NCI-H526 treated with DMSO at 0.1 percent for 48 hours (cell line): ENCODE measurements at places on chromosomes 1 and 21.

DNA sequence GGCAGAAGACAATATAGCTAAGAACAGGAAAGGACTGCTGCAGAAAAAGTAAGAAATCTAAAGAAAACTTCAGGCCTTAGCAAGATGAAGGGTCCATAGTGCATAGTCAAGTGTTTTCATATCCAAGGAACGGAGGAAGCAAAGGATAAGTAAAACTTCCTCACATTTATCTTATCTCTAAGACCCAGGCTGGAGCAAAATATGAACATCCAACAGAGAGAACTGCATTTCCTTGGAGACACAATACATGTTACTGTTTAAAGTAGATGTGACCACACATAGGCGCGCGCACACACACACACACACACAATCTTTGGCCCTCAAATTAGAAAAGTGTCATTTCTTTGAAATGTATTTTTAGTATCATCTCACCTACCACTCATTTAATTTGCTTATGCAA is 66.7 kb downstream of the TTLL7 start:
- DNase-seq, result no peak

- no peak for DNase-seq
Observed at GRCh38 chr21:31382060-31382459, 38.0 kb upstream of the TIAM1 start.

DNA sequence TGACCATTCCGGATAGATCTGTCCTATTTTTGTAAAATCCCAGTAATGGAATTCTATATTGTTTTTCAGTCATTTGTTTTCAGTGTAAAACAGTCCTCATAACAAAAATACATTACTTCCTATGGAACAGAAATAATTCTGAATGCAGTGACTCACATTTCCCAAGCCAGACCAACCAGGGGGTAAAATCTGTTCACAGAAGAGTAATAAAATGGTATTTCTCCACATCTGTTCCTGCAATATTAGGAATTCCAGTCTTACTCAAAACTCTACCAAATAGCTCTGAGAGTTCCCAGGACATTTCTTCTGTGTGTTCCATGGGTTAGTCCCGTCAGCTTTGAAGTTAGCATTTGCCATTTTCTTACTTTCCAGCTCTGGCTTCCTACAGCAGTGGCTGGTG is 2.6 kb upstream of the DDR2 start:
- no peak for DNase-seq

DNA sequence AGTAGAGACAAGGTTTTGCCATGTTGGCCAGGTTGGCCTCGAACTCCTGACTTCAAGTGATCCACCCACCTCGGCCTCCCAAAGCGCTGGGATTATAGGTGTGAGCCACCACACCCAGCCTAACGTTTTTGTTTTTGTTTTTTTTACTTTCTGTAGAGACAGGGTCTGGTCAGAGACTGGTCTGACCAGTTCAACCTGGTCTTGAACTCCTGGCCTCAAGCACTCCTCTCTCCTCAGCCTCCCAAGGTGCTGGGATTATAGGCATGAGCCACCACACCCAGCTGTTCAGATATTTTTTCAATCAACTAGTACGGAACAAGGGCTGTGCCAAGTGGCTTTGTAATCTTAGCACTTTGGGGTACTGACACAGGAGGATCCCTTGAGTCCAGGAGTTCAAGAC is 209.5 kb downstream of the RERE start:
- no peak for DNase-seq

GRCh38 chr1:194485432-194485831 is 1299.0 kb upstream of the B3GALT2 start:
- DNase-seq, result no peak

- DNase-seq, result no peak
Observed at GRCh38 chr1:200033511-200034261, 6.2 kb downstream of the NR5A2 start.

DNA sequence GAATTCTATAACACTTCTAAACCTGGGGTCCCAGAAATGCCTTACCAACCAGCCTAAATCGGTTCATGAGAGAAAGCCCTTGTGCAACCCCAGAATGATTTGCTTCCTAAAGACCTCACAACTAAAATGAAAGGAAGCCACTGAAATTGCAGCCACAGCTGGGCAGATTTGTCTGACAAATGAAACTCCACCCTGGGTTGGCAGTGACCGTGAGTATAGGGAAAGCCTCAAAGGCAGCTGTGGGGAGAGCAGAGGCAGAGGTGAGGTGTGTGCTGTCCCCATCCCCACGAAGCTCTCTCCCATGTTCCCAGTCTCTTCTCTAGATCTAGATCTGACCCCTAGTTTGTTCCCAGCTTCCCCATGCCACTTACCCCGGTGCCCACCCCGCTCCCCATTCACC is 23.1 kb downstream of the RHBDL2 start:
- DNase-seq, result no peak

DNA sequence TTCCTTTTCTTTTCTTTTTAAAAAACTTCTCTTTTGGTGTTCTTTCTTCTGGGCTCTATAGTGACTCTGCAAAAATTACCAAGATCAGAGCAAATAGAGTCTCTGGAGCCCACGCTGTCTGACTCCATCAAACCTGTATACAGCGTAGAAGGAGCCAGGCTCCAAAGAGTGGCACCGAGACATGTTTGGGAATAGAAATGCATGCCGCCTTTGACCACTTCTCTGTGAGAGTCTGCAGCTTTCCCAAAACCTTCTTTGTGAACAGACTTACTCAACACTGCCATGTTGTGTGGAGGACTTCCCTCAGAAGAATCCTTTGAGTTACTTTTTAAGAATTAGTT is 55.3 kb downstream of the GORAB start:
- no peak for DNase-seq

DNA sequence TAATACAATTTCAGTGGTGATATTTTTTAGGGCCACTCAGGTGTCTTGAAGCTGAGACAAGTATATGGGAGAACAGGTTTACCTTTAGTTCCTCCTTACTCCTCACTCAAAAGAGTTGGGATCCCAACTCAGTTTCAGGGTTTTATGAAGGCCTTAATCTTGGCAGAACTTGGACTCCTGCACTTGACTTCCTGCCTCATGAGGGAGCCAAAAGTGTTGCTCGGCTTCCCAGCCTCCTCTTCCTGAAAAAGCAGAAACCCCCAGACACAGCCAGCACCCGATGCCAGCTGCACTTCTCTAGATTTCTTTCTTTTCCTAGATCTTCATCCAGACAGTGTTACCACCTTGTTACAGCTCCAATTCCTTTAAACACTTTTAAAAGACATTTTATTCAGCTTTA is 70.8 kb upstream of the TMPRSS2 start:
- no peak for DNase-seq

DNA sequence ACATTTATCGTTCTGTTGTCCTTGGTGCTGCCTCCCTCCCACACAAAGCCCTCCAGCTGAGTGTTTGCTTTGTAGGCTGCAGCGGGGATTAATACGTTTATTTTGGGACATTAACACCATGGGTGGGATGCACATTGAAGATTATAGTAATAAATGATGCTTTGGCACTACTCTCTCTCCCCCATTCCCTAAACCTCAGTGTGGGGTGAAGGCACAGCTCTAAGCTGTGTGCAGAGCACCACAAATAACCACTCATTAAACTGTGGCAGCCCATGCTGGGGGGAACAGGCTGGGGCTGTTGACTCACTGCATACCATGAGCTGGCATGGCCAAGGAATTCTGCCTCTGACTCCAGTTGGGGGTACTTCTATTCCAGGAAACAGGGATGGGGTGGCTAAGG is 7.7 kb downstream of the PCP4L1 start:
- DNase-seq, result no peak

DNA sequence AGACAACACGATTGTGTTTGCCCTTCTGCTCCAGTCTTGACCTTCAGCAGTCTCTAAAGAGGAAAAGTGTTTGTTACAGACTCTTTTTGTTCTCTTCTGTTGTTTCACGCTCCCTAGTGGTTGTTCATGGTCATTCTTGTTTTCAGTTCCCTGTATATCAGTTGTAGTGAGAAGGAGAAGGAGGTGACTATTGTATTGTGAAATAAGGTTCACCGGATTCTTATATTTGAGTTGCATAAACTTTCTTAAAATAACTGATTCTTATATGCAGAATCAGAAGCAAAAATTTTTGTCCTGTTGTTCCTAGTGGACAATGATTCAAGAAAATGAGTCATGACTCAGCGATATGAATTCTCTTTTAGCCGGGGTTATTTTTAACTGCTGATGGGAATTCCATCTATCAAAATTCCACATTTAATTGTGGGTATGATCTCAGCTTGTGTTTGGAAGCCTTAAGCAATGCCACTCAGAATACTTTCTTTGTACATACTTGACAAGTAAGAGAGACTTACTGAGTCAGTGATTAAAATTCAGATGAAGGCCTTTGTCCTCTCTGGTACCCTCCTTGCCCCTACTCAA is 152.2 kb downstream of the CLEC20A start:
- no peak for DNase-seq

DNA sequence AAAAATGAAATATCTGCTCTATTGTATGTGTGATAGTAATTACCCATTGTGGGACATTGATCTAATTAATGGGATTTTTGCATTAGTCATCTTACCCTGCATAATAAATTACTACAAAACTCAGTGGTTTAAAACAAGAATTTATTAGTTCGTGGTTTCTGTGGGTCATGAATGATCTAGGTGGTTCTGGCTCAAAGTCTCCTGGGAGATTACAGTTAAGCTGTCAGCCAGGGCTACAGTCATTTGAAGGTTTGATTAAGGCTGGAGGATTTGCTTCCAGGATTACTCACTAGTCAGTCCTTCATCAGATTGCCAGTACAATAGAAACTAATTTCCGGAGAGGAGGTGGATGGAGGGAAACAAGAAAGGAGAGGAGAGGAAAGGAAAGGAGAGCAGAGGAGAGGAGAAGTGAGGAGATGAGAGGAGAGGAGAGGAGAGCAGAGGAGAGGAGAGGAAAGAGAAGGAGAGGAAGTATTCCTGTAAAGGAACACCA is 60.4 kb upstream of the TNFSF4 start:
- peak; percentile 88 for DNase-seq

- DNase-seq, result no peak
Observed at GRCh38 chr1:150259217-150259616, 1.6 kb downstream of the CA14 start.

DNA sequence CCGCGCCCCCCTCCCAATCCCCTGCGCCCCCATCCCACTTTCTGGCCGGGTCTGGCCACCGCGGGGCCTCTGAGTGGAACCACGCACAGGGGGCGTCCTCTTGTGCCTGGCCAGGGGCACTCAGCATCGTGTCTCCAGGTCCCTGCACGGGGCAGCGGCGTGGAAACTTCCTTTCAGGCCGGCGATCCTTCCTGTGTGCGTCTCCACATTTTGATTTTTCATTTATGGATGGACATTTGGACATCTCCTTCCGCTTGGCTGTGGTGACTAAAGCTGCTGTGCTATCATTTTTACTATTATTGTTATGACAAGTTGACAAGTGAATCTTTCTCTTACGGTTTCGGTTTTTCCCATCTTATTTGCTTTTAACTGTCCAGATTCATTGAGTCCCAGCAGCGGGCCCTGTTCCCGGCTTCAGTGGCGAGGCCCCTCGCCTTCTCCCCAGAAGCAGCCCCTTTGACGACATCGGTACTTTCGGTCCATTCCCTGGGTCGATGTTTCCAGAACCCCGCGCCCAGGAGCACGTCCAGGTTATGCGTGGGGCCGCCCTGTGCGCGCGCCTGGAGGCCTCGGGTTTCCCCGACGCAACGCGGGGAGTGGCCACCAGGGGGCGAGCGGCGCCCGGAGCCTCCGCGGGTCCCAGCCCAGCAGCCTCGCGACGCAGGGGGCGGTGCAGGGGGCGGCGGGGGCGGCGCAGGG is 12.4 kb upstream of the SLC19A1 start:
- no peak for DNase-seq

DNA sequence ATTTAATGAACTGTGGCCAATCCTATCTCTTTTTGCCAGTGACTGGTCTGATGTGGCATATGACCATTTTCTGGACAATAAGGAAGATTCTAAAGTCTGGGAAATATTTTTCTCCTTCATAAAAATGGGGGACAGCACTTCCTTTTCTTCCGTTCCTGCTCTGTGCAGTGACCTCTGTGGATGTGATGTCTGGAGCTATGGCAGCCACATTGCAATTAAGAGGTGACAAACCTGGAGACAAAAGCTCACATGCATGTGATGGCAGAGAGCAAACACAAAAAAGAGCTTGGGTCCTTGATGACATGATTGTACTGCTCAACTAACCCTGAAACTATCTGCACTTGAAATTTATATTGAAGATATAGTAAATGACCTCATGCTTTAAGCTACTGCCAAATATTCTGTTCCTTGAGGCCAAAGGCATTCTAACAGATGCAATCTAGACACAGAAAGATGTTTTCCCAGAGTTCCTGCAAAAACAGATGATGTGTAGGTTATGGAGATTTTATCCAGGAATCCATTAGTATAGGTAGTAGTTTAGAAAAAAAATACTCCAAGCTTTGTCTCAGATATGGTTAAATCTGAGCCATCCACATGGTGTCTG is 2.2 kb upstream of the MAGI3 start:
- no peak for DNase-seq

DNA sequence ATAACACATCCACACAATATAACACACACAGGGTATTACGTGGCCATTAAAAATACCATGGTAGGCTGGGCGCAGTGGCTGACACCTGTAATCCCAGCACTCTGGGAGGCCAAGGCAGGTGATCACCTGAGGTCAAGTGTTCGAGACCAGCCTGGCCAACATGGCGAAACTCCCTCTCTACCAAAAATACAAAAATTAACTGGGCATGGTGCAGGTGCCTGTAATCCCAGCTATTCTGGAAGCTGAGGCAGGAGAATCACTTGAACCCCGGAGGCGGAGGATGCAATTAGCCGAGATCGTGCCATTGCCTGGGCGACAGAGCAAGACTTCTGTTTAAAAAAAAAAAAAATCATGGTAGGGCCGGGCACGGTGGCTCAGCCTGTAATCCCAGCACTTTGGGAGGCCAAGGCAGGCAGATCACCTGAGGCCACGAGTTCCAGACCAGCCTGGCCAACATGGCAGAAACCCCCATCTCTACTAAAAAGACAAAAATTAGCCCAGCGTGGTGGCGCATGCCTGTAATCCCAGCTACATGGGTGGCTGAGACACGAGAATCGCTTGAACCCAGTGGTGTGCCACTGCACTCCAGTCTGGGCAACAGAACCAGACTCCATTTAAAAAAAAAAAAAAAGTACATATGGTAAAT is 24.1 kb upstream of the HPDL start:
- DNase-seq, result no peak

GRCh38 chr1:218524526-218524925 is 179.4 kb downstream of the TGFB2 start:
- no peak for DNase-seq

- DNase-seq, result no peak
Observed at GRCh38 chr1:167582722-167583121, 29.2 kb upstream of the CREG1 start.

DNA sequence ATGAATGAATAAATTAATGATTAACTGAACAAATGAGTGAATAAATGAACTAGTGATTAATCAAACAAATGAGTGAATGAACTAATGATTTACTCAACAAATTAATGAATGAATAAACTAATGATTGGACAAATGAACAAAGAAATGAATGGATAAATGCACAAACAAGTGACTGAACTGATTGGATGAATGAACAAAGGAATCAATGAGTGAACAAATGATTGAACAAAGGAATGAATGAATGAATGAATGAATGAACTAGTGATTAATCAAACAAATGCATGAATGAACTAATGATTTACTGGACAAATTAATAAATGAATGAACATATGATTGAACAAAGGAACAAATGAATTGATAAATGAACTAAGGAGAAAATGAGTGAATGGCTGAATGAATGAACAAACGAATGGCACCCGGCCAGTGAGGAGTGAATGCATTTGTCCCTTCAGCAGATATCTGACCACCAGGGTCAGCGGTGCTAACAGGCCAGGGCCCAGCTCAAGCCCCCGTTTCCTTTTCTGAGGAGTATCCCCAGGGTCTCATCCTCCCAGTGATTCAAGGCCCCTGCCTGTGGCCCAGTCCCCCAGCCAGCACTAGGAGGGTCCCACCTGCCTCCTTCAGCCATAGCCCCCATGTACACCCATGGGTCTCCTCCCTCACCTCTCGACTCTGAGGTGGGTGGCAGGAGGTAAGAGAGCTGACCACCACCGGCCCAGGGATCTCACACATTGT is 49.9 kb downstream of the WNT9A start:
- DNase-seq, result no peak
